Activated CD8-positive, alpha-beta memory T cell treated with anti-CD3 and anti-CD28 coated beads, Interleukin-2, amount 10 ng/mL, durations not matched to agents 7 days and 5 days (primary cell): ENCODE measurements at places on chromosomes 7 and 10. TPM values are rescaled to one million over a fixed set of nuclear protein-coding genes. Genes with fewer than 3 reads are reported as not detected.

CYP26C1 gene
- 0.05 TPM for total RNA-seq

CPA2 gene
- not detected for total RNA-seq

ADAMTS14 gene
- total RNA-seq = 0.15 TPM

OR9A2 gene
- not detected for total RNA-seq

CPVL gene
- 1.8 TPM for total RNA-seq

P4HA1 gene
- total RNA-seq = 29.8 TPM

VWA2 gene
- not detected for total RNA-seq

CALHM3 gene
- not detected for total RNA-seq

CUBN gene
- total RNA-seq = 1.1 TPM

SLC16A9 gene
- 0.16 TPM for total RNA-seq

TUBB8 gene
- total RNA-seq = not detected

MINDY4 gene
- 1.3 TPM for total RNA-seq

NODAL gene
- not detected for total RNA-seq

SLC13A1 gene
- total RNA-seq = not detected

C7orf57 gene
- 0.15 TPM for total RNA-seq
